WTC11 (cell line): ENCODE measurements at places on chromosomes 2 and 18.
A peak's percentile ranks its signal among the peaks of the same experiment; 100 is the strongest.

DNA sequence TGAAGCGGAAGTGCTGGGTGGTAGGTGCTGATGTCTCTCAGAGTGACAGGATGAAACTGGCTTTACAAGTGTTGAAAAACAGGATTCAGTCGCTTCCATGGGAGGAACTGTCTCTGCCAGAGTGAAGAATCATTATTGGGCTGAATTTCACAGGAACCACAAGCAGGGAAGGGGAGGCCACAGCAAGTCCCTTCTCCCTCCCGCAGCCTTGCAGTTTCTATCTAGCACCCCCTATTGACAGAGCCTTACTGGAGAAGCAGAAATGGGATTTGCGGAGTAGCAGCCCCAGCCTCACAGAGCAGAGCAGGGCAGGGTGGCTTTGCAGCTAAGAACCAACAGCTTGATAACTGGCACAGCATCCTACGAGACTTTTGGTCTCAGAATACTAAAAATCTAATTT lies 33.3 kb upstream of the RMP24 start:
- DNase-seq, result peak; percentile 44

GRCh38 chr2:64311948-64312621 lies 141.9 kb upstream of the LGALSL start:
- no peak for DNase-seq

GRCh38 chr2:239220981-239221396 lies 179.8 kb downstream of the HDAC4 start:
- DNase-seq, result no peak

DNA sequence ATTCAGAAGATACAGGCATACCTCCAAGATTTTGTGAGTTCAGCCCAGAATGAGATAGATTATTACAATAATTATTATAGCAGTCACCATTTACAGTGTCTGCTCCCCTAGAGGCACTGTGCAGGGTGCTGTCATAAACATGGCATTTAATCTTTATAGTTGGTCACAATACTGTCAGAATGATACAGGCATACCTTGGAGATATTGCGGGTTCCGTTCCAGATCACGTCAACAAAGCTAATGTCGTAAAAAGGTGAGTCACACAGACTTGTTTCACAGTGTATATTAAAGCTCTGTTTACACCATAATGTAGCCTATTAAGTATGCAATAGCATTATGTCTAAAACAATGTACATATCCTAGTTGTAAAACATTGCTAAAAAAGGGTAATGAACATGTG lies 45.6 kb downstream of the ZRANB3 start:
- no peak for DNase-seq

DNA sequence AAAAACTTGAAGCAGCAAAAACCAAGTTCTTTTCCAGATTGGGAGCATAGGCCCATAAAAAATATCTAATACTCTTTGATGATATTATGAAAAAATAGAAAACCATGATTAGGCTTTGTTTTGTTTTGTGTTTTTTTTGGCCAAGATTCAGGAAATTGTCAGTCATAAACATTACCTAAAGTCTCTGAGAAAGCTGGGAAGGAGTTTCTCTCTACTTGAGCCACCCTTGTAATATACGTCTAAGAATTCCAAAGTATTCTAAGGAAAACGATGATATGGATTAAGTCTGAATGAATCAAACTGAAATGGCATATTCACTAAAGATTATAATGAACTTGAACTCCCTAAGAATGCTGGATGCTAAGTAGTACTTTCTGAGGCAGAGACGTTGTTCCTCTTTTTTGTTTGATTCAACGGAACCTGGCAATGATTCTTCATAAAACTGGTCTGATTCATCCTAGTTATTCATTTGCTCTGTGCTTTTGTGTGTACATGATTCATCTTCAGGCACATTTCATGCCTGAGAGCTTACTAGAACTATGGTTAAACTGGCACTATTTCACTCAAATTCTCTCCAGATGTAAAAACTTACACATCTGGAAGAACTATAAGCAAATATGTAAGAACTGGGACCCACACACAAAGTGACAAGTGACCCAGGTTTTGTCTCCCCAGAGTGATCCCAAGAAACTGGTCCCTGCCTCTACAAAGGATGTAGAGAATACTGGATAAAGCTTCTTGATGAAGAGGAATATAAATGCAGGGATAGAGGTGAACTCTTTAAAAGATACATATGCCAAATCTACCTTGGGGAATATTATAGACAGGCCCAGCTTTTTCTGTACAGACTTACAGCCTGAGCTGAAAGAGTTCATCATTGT lies 159.7 kb downstream of the DOCK10 start:
- DNase-seq, result no peak

- DNase-seq, result no peak
Measured at GRCh38 chr18:44495151-44495550, 185.5 kb upstream of the SETBP1 start.

GRCh38 chr2:68737711-68738110 lies 3.1 kb downstream of the ARHGAP25 start:
- no peak for DNase-seq

DNA sequence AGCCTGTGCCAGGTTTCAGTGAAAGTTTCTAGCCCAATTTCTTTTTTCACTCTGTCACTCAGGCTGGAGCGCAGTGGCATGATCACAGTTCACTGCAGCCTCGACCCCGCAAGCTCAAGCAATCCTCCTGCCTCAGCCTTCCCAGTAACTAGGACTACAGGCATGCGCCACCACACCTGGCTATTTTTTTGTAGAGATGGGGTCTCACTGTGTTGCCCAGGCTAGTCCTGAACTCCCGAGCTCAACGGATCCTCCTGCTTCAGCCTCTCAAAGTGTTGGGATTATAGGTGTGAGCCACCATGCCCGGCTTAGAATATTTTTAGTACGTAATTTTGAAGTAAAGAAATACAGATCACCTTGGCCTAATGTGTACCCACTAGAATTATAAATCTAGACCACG lies 87.1 kb downstream of the GORASP2 start:
- no peak for DNase-seq

DNA sequence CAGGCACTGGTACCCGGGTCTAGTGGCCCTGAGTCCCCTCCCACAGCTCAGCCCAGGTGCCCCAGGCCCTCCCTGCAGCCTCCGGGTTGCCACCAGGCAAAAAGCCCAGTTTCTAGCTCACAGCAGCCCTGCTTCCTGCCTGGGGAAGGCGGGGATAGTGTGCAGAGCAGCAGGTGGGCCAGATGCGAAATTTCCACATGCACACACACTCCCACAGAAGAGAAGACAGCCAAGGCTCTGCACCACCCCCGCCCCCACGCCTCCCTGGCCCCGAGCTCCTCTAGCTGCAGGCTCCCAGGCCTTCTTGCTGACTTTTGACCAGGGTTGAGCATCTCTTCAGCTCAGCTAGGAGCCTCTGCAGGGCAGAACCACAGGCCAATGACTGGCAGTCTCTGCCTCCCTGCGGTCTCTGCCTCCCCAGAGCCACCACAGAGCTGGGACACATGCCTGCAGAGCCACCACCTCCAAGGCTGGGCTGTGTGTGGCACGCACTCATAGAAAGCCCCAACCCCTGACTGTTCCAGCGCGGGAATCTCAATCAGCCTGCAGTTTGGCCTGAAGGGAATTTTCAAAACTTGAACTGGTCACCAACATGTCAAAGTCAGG lies 7.2 kb downstream of the SLC66A2 start:
- DNase-seq, result no peak

DNA sequence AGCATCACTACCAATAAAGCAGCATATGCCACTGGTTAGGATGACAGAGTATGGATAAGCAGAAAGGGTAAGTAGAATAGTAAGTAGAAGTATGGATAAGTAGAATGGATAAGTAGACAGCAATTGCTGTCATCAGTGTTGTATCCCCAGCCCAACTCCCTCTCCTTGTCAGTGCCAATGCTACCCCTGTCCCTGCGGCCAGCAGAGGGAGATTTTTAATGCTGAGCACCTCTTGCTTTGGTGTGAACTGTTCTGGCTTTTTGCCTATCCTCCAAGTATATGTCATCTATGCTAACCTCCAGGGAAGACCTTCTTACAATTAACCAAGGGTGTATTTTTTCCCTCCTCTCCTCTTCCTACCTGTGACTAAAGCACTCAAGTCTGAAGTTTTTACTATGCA lies 136.7 kb upstream of the SPHKAP start:
- peak; percentile 66 for DNase-seq

- no peak for DNase-seq
Measured at GRCh38 chr2:123747326-123747725, 277.8 kb upstream of the CNTNAP5 start.

DNA sequence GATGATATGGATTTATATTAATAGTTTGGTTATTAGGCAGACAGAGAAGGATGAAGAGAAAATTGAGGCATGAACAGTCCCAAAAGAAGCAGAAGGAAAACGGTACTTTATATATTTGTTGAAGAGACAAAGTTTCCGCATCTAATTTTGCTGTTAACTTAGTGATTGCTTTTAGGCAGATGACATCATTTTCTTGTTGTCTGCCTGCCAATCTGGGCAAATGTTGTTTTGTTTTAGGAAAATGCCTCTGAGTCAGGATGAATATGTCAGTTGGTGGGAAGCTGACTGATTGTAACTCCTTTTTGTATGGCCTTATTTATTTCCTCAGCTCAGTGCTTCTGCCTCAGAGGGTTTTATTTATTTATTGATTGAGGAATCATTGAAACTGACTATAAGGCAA lies 52.5 kb upstream of the CAVIN2 start:
- DNase-seq, result no peak

DNA sequence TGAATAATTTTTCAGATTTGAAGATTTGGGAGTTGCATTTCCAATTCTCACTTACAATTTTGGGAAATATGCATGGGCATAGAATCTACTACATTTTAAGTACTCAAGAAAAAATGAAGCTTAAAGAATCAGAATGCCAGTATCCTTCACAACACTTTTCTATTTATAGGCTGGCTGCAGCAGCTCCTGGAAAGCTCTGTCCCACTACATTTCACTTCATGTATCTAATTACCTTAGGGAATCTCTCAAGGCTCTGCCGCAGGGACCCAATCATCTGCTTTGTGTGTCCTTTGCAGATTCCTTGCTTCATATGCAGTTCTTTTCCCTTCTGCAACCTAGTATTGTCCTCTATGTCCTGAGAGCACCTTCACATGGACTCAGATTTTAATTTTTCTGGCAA lies 102.9 kb downstream of the NUP35 start:
- DNase-seq, result no peak

GRCh38 chr2:7116511-7116910 lies 199.3 kb downstream of the RNF144A start:
- DNase-seq, result no peak

GRCh38 chr2:85160966-85161960 lies 28.1 kb downstream of the TCF7L1 start:
- peak; percentile 33 for DNase-seq

GRCh38 chr2:95220449-95220848 lies 13.1 kb downstream of the ZNF892 start:
- no peak for DNase-seq

DNA sequence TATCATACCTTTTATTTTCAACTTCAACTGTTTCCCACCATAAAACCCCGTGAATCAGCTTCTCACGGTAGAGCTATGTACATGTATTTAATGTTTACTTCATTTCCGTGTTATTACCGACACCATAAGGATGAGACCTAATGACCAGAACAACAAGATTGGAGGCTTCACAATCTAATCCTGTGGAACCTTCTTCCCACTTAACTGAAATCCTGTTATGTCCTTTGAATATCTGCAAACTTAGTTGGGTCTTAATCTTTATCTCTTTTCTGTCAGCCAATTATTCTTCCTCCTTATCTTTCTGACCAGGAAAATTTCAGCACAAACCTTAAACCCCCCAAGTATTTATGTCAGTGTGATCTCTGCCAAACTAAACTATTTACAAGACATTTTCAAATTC lies 214.4 kb downstream of the TMX3 start:
- DNase-seq, result no peak

DNA sequence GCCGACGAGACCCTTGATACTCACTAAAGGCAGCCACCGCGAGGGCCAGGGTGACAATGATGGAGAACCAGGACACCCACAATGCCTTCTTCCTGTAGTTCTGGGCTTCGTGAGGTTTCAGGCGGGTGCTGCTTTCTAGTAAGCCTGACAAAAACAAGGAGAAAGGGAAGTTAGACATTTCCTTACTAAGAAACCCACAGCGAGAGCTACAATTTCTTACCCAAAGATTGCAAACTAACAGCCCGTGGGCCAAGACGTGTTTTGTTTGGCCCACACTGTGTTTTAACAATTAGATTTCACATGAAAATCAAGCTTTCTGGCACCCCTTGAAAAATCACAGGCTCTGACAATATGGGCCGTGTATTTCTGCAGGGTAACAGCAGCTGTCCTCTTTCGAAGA lies 5.6 kb downstream of the TMEM163 start:
- no peak for DNase-seq

- no peak for DNase-seq
Measured at GRCh38 chr18:23143016-23143814, 7.9 kb downstream of the CABLES1 start.

GRCh38 chr2:9178110-9178903 lies 28.3 kb upstream of the ASAP2 start:
- DNase-seq, result no peak

DNA sequence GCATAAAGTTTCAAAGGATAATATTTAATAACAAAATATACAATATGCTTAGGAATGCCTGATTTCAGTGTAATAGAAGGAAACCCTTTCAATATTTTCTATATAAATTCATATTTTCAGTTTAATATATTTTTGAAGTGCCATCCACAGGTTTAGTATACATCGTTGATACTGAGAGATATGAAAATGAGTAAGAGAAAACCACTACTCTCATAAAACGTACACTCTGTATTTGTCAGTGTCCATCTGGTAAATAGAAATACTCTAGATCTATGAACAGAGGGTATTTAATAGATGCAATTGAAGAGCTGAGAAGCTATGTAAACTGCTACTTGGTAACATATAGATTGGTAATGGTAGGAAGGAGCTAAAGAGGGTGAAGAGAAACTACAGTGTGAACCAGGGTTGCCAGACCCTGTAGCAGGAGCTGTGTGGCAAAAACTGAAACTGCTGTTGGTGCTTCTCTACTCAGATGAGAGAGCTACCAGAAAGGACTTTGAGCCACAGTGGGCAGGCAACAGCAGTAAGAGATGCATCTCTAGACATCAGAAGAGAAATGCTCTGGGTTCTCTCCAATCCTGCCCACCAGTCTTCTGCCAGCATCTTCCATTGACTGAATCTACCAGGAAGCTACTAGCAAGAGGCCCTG lies 187.4 kb downstream of the CCDC102B start:
- no peak for DNase-seq

DNA sequence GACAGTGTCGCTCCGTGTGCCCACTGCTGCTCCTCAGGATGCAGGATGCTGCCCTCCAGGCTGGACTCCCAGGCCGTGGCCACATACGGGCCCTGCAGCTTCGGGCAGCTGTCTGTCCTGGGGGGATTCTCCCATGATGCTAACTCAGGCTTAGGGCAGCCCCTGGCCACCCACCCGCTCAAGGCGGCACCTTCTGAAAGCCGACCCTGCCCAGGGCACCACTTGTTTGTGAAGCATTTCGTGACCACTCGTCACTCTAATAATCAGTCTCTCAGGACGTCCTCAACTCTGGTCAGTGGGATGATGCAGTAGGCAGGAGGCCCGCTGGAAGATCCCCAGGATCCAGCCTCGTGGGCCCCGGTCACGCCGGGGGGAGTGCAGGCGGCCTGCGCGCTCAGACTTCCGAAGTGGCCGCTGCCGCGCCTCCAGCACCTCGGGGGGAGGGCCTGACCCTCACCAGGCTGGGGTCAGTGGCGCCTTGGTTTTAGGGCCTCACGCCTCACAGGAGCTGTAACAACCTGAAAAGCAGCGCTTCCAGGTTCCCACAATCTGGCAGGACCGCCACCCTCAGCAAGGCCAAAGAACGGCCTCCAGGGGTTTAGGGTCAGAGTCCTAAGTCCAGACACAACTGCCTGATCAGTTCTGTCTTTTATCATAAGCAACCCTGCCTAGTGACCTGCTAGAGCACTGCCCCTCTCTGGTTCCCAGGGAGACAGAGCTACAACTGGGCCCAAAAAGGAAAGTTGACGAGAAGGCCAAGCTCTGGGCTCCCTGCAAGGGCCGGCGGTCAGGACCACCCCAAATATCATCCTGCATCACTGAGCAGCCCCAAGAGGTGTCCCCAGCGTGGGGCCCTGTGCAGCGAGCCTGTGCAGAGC lies 53.0 kb downstream of the EIPR1 start:
- no peak for DNase-seq
